ENCODE measurements at places on chromosomes 4 and X.

GRCh38 chrX:143663755-143664154 is 27.9 kb upstream of the SLITRK4 start:
- no peak for DNase-seq

DNA sequence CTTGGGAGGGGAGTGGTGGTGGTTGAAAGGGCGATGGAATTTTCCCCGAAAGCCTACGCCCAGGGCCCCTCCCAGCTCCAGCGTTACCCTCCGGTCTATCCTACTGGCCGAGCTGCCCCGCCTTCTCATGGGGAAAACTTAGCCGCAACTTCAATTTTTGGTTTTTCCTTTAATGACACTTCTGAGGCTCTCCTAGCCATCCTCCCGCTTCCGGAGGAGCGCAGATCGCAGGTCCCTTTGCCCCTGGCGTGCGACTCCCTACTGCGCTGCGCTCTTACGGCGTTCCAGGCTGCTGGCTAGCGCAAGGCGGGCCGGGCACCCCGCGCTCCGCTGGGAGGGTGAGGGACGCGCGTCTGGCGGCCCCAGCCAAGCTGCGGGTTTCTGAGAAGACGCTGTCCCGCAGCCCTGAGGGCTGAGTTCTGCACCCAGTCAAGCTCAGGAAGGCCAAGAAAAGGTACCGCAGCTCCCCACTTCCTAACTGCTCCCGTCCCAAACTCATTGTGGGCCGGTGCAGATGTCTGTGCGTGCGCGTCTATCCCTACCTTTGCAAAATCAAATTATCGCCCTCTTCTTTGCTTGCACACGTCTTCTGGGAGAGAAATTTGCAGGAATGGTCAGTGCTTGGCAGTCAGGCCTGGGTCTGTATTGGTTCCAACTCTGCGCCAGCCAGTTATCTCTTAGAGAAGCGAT is 533 bp downstream of the IL15 start:
- DNase-seq = peak; percentile 18

DNA sequence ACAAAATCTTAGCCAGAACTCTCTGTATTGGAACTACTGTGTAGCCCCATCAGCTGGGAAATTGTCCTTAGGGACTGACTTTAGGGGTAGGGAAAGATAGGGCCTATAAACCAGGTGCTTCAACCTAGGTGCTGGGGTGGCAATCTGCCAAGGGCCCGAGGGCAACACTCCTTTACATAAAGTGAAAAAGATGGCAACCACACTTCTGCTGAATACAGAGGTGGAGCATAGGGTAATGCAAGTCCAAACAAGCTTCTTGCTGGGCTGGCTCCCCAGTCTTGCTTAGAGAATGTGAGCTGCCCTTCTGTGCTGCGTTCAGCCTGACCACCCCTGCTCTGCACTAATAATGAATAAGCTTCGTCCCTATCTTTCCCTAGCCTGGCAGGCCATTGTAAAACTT is 9.8 kb downstream of the ZBTB33 start:
- no peak for DNase-seq

DNA sequence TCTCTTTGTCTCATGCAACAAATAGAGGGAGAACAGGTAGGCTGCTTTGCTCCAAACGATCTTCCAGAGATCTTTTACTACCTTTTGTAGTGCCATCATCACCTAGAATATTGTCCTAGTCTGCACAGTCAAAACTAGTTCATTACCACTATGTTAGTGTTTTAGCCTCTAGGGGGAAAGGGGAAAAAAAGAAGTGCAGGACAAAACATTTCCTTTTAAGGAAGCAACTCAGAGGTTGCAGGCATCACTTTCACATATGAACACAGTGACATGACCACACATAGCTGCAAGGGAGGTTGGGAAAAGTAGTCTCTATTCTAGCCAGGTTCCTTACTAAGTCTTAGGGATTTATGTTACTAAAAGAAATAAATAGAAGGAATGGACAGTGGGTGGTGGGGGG is 39.3 kb upstream of the RAP2C start:
- DNase-seq = no peak

GRCh38 chr4:54446581-54446980 is 211.2 kb upstream of the KIT start:
- no peak for DNase-seq

GRCh38 chrX:55778322-55778721 is 60.8 kb downstream of the RRAGB start:
- no peak for DNase-seq

GRCh38 chrX:151713849-151714248 is 2.0 kb upstream of the FATE1 start:
- DNase-seq = peak; percentile 2

DNA sequence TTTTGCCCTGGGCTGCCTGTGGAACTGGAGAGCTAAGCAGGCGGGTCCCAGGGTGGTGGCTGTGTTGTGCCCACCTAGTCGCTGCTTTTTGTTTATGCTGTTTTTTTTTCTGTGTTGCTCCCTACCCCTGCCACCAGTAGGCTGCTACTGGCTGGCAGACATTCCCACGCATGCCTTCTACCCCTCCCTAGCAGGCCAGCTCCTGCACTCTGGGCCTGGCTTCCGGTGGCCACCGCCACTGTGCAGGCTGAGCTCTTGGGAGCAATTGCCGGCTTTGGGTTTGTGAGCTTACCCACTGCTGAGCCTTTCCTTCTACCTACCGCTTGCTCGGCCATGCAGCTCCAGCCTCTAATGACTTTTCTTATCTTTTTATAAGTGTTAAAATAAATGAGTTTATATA is 57.6 kb downstream of the RBM46 start:
- no peak for DNase-seq

DNA sequence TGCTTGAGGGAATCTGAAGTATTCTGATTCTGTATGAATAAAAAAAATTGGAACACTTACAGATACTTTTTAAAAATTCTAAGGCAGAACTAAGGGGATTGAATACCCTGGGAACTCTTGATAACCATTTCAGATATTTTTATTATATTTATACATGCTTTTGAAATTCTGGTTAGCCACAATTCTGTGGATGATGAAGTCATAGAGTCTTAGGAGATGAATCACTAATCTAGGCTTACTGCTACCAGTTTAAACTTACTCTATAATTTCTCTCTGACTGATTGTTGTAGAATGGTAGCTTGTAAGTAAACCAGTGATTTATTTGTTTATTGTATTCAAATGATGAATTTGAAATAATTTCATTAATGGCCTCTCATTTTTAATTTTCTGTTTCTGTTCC is 11.4 kb upstream of the SLAIN2 start:
- no peak for DNase-seq

DNA sequence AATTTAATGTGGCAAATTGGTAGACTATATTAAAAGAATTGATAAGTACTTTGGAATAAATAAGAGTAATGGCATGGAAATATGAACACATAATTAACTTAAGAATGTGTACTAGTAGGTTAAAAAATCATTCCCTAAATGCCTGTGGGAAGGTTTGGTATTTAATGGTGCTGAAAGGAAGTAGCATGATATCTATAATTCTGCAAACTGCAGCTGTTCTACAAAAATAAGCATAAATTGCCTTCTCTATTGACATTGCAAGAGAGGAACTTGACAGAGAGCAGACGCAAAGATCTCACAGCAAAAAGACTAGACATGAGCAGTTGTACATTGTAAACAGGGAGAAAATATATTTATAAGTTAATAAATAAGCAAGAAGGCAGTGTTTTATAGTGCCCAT is 752.5 kb upstream of the PCDH10 start:
- DNase-seq = no peak

DNA sequence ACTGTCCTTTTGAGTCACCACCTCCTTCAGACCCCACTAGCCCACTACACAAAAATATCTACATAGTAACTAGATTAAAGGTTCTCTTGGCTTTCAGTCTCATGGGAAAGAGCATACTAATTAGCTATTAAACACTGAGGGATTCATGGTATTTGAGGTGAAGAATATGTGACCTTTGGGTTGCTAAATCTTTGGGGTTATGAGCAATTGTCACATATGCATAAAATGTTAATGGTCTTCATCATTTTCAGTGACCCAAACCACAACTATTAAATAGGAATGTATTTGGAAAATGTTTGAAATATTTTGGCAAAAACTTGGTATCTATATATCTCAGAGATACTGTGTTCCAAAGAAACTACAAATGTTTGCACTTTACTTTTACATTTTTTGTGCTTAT is 365.1 kb downstream of the MAGEB5 start:
- no peak for DNase-seq

- no peak for DNase-seq
Observed at GRCh38 chrX:154419688-154420401, 8.5 kb downstream of the TAFAZZIN start.

DNA sequence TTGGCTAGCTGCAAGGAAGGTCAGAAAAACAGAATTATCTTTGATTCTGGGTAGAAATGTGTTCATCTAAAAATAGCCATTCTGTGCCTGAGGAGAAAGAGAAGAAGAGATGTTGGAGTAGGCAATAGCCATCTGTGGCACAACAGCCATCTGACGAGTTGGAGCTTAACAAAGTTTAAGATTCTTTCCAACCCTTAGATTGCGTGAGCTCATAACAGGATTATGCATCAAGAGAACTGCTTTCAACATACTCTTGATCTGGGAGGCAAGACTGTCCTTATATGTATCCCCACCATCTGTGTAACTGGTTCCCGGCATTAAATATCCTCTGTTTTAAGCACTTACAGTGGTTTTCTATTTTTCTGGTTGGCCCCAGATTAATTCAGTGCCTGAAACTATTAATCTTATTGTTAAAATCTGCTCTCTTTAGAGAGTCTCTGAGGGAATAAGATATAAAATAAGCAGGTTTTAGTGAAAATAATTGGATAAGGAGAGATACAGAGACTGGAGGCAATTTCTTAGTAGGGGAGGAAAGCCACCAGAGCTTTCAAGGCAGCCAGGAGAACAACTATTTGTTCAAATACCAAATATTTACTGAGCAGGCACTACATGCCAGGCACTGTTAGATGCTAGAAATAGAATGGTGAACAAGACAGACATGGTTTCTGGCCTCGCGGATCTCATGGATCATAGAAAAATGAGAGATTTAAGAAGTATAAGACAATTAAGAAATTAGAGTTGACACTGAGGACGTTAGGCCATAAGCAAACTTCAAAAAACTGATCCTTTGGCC is 398.0 kb downstream of the SMARCA1 start:
- no peak for DNase-seq

- no peak for DNase-seq
Observed at GRCh38 chr4:48509543-48509942, 19.5 kb downstream of the ZAR1 start.

GRCh38 chr4:89303177-89303576 is 4.4 kb downstream of the GPRIN3 start:
- no peak for DNase-seq

DNA sequence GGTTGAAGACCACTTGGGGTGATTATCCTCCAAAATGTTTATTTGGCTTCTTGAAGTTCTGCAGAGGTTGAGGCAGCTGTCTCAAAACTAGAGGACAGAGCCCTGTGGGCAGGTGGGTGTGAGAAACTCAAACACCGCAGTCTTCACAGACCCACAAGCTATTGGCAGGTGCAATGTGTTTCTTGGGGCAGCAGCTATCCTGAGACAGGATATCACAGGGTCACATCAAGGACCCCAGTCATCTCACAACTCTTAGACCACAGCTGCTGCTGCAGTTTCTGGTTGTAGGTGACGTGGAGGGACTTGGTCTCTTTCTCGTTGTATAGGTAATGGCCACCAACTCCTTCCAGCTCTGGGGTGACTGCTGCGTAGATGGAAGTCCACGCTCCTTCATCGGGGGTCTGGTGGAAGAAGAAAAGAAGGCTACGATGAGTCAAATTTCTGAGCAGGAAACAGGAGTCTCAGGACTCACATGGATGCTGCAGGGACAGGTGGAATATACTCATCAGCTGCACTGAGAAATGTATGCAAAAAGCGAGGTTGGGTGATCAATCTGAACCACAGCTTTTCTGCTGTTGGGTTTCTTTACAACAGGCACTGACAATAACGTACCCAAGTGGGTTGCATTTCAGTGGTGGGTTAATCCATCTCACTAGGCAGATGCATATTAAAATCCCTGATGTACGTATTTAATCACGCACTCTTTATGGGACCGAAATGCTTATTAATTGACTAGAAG is 279.8 kb downstream of the DHRSX start:
- no peak for DNase-seq

GRCh38 chr4:6153874-6154273 is 46.5 kb downstream of the JAKMIP1 start:
- no peak for DNase-seq

DNA sequence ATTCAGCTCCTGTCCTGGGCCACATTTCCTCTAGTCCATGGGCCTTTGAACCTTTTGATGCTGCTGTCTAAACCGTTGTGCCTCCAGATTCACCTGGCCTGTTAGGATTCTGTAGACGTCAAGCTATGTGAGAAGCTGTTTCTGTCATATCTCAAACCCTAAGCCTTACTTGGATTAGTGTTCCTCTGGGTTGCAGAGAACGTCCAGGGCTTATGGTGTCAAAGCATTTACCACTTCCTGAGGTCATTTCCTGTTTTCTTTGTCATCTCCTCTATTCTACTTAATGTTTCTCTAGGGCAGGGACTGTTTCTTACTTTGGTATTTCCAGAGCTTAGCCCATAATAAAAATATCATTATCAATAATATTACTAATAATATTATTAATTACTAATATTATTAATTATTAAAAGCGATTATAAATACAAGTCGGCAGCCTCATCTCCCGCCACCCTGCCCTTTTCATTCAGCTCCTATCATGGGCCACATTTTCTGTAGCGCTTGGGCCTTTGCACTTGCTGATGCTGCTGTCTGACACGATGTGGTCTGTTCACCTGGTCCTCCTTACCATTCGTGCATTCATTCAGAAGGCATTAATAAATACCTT is 19.1 kb downstream of the PRIMPOL start:
- DNase-seq = no peak

GRCh38 chrX:154805696-154806091 is 409 bp upstream of the MPP1 start:
- DNase-seq = no peak

Measured in HCT116 (cell line).